ENCODE measurements at places on chromosomes 3 and 15.

- DNase-seq = peak; percentile 52
These were observed 70.7 kb downstream of the ANXA2 start for GRCh38 chr15:60326824-60327654.

GRCh38 chr3:31241533-31241932 lies 291.2 kb upstream of the STT3B start:
- no peak for DNase-seq

DNA sequence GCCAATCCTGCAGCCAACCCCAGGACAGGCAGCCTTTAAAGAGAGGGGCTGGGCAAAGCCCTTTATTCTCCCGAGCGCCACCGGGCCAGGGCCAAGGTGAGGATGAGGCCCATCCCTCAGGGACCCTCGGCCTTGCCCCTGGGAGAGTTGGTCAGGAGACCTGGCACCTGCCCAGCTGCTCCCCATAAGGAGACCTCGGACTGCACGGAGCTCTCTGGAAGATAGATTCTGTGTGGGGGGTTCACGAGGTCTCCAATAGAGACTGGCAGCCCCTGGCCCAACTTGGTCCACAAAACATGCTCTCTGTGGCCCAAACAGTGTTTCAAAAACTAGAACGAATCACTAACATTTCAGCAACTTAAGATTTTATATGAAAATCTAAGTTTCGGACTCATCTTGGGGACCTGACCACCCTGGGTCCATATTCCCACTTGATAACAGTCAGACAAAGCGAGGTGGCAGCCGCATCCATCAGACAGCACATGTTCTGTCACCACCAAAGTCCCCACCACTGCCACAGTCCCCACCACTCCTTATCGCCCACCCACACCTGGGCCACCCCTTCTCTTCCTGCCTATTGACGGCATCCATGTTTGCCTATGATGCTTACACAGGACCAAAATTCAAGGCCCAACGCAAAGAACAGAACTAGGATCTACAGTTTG lies 114.4 kb upstream of the RPL32 start:
- DNase-seq = no peak

DNA sequence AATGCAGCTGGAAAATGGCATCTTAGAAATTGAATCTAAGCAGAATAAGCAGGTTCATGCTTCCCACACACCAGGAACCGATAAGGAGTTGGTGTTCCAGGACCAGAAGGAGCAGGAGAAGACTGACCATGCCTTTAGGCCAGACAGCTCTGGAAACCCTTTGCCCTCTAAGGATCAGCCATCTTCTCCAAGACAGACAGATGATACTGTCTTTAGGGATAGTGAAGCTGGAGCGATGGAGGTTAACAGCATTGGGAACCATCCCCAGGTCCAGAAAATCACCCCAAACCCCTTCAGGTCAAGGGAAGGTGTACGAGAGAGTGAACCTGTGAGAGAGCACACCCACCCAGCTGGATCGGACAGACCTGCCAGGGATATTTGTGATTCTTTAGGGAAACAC lies 49.2 kb downstream of the CDAN1 start:
- no peak for DNase-seq

- DNase-seq = no peak
These were observed 19.1 kb downstream of the IREB2 start for GRCh38 chr15:78457101-78457500.

GRCh38 chr3:80771085-80771484 lies 990.4 kb downstream of the GBE1 start:
- DNase-seq = no peak

DNA sequence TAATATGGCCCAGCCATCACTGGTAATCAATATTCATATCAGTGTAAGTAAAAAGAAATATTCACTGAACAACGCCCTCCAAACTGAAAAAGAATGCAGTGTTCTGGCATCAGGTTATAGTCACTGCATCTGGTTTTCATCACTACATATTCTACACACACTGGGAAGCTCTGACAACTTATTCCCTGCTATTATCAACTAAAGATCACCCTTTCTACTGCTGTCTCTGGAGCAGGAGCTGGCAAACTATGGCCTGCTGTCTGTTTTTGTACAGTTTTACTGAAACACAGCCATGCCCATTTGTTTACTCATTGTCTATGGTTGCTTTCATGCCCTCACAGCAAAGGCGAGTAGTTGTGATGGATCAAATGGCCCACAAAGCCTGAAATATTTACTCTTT lies 35.3 kb downstream of the TUBGCP4 start:
- no peak for DNase-seq

- no peak for DNase-seq
These were observed 171.9 kb downstream of the CACNA2D3 start for GRCh38 chr3:54294214-54294613.

GRCh38 chr3:42012383-42012934 lies 50.6 kb upstream of the ULK4 start:
- DNase-seq = no peak

DNA sequence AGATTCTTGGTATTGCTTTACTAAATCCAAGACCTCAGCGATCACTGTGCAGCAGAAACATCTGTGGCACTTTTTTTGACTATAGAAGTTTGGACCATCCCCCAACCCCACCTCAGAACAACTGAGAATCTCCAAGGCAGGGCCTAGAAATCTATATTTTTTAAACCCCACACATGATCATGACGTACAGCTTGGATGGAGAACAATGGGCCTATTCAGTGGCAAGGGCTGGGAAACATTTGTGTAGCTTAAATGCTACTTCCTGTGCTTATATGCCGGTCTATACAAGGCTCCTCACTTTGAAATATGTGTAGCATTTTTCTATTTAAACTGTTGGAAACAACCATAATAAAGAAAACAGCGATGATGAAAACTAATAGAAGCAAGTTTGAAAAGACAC lies 55.1 kb upstream of the SPRED1 start:
- DNase-seq = no peak

DNA sequence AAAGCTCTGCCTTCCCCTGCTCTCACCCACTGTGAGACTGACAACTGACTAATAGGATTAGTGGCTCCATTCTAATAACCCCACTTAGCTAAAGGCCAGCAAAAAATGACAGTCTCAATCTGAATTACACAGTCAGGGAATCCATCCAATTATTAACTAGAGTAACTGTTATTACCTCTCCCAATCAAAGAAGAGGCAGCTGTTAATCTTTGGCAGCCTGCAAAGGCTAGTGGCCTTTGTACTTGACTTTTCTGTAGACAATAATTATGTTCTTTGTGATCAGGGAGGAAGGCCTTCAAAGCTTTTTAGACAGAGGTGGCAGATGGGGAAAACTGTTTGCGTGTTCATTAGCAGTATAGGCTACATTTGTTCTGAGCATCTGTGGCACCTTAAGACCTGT lies 177.7 kb downstream of the ISL2 start:
- DNase-seq = no peak

DNA sequence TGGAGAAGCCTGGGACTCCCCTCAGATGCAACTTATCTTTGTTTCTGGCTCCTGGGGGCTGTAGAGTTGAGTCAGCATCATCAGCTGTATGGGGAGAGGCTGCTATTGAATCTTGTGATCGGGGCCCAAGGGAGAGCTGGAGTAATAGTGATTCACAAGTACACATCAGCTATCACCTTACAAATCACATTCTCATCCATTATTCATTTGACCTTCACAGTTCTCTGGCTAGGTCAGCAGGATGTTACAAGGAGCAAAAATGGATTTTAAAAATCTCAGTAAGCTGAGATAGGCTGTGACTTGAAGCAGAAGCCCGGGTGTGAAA lies 175.0 kb downstream of the OPA1 start:
- no peak for DNase-seq

DNA sequence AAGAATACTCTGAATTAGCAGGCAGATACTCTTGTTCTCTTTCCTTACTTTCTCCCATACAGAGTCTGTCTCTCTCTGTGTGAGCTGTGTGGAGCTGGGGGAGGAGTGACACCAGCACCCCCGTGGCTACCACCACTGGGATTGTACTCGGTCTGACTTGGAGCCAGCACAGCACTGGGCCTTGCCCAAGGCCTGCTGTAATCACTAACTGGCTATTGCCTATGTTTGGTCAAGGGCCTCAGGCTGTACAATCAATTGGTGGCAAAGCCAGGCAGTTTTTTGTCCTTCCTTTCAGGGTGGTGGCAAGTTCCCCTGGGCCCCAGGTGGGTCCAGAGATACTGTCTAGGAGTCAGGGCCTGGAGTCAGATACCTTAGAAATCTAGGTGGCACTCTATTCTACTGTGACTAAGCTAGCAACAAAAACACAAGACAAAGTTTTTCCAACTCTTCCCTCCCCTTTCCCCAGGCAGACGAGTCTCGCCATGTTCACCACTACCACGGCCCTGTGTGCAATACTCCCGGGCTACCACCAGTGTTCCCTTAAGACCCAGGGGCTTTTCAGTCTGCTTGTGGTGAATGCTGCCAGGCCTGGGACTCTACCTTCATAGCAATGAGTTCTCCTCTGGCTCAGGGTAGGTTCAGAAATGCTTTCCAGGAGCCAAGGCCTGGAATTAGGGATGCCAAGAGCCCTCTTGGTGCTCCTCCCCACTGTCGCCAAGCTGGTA lies 151.8 kb downstream of the KCNAB1 start:
- DNase-seq = no peak

DNA sequence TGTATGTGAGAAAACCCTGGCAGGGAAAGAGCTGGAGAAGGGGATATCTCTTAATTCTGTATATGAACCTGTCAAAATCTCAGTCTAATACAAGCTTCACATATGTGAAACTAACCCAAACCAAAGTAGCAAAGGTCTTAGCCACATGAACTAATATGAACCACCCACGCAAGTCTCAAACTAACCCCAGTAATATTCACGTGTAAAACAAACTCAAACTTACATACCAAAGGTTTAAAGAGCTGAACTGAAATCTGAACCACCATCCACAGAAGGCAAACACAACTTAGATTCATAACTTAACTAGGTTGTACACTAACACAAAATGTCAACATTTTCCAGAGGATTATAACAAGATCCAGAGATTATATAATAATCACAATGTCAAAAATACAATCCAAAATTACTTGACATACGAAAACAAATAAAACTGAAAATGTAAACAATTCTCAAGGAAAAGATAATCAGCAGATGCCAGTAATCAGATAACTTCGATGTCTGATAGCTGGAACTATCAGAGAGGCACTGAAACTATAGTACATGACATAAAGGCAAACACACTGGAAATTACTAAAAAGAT lies 64.1 kb downstream of the VPS13C start:
- no peak for DNase-seq

DNA sequence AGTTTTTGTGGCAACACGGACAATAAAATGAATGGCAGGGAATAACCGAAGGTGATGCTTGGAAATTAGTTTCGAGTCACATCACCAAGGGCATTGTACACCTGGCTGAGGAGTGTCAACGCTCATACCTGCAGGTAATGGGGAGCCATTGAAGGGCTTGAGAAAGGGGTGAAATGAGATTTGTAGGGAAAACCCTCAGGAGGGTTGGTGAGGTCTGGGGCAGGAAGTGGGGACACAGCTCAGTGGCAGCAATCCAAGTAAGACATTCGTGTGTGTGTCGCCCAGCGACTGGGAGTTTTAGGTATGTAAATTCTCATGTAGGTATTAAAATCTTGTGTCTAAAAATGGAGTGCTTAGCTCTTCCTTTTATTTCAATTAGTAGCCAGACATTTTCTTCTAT lies 14.3 kb downstream of the PARP14 start:
- no peak for DNase-seq

DNA sequence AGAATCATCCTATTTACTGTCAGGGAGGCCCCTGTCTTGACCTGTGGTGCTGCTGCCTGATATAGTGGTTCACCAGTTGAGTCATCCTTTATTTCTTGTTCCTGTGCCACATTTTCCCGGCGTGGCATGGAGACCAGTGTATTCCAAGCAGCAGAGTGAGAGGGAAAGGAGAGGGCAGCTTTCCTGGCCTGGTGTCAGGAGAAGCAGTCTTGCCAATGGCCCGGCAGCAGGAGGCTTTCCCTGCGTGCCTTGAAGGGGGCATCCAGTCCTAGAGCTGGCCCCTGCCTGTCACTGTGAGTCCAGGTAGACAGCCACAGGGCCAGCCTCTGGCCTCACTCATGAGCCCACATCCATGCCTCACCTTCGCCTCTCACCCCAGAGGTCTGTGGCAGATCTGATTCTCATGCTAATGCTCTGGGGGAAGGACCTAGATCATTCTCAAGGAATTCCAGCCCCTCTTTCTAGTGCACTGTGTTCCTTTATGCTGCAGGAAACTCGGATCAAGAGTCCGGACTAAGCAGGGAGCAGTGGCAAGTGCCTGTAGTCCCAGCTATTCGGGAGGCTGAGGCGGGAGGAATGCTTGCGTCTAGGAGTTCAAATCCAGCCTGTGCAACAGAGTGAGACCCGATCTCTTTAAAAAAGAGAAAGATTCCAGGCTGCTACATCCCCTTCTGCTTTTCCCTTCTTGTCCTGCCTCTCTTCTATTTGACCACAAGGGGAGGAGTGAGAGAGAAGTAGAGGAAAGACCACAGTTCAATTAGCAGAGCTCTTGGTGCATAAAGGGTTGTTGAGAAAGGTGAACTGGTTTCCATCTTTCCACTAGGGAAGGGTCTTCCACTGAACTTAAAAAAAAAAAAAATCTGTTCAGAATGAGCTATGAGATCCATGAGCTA lies 66.8 kb upstream of the HACD2 start:
- DNase-seq = no peak

DNA sequence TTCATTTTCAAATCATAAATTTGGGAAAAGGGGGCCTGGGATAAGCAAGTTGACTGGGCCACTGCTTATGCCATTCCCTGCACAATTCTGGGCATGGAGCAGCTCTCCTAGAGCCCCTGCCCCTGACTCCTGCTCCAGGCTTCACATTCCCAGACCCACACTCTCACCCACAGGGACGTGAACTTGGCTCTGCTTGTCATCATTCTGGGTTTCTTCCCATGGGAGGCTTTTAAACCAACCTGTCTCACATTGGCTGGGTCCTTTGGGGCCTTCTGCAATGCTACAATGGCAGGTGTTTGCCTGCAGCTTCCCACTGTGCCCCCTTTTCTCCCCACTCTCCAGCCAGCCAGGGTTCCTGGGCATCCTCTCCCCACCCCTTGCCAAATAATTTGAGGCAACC lies 49.1 kb downstream of the CYP19A1 start:
- DNase-seq = no peak

DNA sequence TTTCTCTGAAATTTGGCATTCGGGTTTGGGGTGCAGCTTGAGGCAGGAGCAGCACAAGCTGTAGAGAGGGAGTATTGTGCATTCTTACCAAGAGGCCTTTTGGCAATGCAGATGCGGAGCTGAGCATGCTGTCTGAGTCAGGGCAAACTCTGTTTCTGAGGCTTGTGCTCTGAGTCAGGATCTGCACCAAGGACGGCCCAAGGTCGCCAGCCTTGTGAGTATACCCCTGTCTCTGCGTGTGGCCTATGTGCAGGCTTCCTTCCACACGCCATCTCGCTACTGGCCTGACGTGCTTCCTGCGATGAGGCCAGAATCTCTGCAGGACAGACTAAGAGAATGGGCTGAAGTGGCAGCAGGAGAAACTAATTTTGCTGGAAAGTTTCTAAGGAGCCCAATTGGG lies 83.8 kb upstream of the ROPN1 start:
- no peak for DNase-seq

DNA sequence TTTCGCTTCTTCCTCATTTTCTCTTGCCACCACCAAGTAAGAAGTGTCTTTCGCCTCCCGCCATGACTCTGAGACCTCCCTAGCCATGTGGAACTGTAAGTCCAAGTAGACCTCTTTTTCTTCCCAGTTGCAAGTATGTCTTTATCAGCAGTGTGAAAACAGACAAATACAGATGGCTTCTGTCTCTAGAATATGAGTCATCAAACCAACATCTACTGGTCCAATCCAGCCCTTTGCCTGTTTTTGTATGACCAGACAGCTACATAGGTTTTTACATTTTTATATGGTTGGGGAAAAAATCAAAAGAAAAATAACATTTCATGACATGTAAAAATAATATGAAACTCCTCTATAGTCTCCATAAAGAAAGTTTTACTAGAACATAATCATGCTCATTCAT lies 118.7 kb upstream of the PTPRG start:
- DNase-seq = no peak
